ENCODE measurements at places on chromosomes 4 and X. TPM values are rescaled to one million over a fixed set of nuclear protein-coding genes. Genes with fewer than 3 reads are reported as not detected.

TRAM1L1 gene
- 21.9 TPM for polyA plus RNA-seq

CLTRN gene
- polyA plus RNA-seq, result 26.6 TPM

DNA sequence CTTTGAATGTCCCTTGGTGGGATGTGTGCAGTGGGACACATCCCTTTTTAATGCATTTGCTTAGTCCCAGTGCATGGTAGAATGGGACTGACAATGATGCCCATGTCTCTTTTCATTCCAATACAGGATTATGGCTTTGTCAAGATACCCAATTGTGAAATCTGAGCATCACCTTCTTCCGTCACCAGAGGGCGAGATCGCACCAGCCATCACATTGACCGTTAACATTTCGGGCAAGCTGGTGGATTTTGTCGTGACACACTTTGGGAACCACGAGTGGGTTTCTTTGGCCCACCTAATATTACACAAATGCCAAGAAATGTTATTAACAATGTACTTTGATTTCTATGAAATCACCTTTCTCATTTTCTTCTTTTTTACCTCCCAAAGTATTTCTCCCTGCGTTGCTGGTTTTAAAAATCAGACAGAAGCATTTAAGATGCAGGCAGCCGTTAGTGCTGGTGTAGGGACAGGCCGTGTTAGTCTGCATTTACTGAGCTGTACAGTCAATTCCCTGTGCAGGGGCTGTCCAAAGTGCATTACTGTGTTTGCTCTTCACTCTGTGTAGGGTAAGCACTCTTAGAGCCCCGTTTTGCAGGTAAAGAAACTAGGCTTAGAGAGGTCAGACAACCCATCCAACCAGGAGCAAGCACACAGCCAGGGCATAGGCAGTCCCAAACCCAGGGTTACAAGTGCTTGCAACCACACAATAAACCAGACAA is 46.5 kb downstream of the CWH43 start:
- DNase-seq, result no peak

GRCh38 chrX:83336454-83336853 is 171.6 kb upstream of the POU3F4 start:
- DNase-seq, result no peak

GAGE13 gene
- polyA plus RNA-seq, result not detected

GRCh38 chr4:18034099-18034498 is 12.5 kb upstream of the LCORL start:
- DNase-seq, result no peak

GPR143 gene
- 12.9 TPM for polyA plus RNA-seq
